Right ventricle myocardium superior (tissue), 1 donor: ENCODE measurements at places on chromosomes 11 and 22.

- DNase-seq: no peak
These were observed 98.9 kb upstream of the ISX start for GRCh38 chr22:34966980-34967565.

DNA sequence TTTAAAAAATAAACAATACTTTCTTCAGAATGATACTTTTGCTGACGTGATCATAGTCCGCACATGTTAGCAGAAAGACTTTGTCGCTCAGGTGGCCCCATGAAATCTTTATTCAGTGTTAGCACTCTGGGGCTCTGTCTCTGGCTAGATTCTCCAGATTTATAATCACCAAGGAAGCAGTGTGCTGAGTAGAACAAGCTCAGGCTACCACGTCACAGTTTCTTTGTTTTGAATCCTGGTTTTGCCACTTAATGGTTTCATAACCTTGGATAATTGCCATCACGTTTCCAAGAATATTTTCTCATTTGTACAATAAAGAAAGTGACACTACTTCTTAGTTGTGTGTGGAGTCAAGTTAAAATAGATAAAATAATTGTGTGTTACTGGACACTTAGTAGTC, 3.9 kb upstream of the MUC15 start:
- DNase-seq: no peak

- no peak for DNase-seq
These were observed 7.1 kb upstream of the SLC35E4 start for GRCh38 chr22:30628491-30628890.

GRCh38 chr11:11998091-11998781, 10.2 kb downstream of the DKK3 start:
- no peak for DNase-seq

- no peak for DNase-seq
These were observed 16.4 kb upstream of the FGF4 start for GRCh38 chr11:69791276-69792180.

DNA sequence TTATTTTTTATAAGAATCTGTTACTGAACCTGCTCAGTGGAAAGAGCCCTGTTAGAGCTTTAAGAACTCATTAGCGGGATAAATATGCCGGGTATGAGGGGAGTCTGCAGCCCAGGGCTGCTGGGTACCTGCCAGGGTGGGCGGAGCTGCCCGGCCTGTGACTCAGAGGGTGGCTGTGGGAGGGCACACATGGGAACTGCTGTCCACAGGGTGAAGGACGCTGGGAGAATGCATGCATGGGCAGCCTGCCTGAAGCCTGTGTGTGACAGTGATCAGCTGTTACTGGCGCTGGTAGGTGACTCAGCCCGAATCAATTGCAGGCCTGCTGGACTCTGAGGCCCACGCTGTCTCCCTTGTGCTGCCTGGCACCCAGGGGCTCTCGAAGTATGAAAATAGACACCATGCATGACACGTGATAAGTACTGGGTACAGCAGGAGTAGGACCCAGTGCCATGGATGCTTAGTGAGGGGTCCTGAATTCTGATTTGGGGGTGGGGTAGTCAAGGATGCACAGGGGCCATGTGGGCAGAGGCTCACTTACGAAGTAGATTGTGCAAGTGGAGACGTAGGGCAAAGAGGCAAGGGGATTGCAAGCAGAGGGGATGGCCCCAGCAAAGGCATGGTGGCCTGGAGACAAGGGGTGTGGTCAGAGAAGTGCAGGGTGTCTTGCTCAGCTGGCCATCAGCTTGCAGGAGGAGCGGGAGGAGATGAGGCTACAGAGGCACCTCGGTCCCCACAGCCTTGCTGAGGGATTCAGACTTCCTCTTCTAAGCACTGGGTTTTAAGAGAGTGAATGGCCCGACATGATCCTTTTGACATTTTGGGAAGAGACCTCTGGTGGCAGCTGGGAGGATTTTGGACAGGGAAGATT, 36.5 kb downstream of the GRIK4 start:
- peak; percentile 92 for DNase-seq
